ENCODE measurements at places on chromosomes 4 and X.

- no peak for DNase-seq
Observed at GRCh38 chrX:119833905-119834304, 18.9 kb downstream of the UPF3B start.

- DNase-seq = no peak
Observed at GRCh38 chrX:48823053-48823452, 3.3 kb upstream of the ERAS start.

DNA sequence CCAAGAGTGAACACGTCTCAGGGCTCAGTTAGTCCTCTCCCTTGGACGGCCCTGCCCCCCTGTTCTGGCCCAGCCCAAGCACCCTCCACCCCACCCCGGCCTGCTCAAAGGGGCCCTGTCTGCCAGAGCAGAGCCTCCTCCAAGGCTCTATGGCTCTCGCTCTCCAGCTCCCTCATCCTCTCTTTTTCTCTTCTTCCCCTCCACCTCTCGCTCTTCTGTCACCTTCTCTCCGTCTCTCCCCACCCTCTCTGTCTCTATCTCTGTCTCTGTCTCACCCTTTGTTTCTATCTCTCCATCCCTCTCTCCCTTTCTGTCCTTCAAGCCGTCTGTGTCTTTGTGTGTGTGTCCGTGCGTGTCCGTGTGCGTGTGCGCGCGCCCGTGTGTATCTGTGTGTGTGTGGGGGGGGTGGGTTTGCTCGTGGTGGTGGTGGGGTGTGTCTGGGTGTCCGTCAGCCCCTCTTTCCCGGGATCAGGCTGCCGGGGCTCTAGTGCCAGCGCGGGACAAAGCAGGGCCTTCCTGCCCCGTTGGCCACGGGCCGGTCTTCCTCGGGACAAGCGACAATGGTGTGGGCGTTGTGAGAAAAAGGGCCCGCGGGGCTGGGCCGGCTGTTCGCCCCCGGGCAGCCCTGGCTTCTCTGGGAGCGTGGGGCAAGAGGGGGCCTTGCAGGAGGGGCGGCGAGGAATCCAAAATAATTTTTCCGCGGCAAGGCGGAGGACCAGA is 8.7 kb downstream of the FRG2 start:
- DNase-seq = no peak

DNA sequence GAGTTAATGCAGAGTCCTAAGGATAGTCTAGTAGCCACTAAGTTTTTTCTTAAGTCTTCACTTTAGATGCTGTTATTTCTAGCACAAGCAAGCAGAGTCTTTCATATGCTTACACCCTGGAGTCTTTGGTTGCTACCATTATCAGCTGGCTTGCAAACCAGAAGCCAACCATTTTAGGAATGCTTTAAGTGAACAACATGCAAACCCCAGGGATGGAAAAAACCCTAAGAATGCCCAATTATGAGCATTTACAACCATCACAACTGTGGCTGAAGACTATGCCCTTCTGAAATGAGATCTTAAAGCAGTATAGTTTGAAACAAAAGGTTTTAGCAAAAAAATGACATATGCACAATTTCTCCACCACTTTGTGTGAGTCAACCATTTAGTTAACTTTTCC is 6.6 kb downstream of the MID1IP1 start:
- no peak for DNase-seq

DNA sequence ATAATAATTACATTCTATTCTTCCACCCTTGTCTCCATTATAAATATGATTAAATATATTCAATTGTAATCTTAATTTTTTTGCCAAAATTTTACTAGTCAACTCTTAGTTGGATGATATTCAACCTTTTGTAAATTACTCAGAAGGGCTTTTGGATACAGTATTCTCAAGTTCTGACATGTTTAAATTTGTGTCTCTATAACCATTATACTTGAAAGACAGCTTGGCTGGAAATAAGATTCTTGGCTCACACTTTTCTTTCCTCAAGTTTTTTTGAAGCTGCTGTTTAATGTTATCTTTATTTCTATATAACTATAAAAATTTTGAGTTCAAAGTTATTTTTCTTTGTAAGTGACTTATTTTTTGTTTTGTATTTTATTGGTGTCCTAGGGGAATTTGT is 214.4 kb downstream of the ARAP2 start:
- DNase-seq = peak; percentile 44

- DNase-seq = peak; percentile 62
Observed at GRCh38 chr4:47746122-47746521, 91.7 kb downstream of the CORIN start.

DNA sequence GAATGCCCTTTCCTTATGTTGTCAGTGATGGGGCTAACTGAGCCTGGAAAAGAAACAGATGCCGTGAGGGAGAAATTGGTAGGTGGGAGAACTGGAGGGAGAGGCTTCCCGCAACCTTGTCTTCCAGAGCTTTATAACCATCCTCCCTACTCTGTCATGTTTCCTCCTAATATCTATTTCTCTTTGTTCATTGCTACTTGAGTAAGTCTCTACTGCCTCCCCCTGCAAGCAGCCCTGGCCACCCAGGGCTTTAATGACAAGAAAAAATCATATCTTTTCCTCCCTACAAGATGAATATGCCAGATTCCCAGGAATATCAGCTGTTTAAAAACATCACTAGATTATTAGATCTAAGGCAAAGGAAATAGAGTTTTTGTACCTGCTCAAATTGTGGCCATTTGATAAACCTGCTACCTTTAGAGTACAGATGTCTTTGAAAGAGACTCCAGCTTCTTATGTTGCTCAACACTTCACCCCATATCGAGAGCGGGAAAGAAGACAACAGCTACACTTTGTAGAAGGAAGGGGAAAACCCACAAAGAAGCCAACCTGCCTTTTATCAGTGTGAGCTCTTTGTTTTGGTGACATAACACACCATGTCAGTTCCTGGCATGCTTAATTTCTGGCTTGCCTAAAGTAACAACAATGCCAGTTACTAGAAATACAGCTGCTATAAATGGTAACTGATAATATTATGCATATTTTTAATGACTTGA is 186.6 kb upstream of the LEF1 start:
- no peak for DNase-seq

GRCh38 chrX:129750971-129751370 is 12.2 kb downstream of the XPNPEP2 start:
- no peak for DNase-seq

- no peak for DNase-seq
Observed at GRCh38 chr4:35124106-35124505, 1120.2 kb downstream of the ARAP2 start.

- no peak for DNase-seq
Observed at GRCh38 chr4:26310264-26310663, 10.6 kb upstream of the RBPJ start.

Data from epithelial cell of esophagus (primary cell).